ENCODE measurements at places on chromosomes 12 and 14. TPM values are rescaled to one million over a fixed set of nuclear protein-coding genes. Genes with fewer than 3 reads are reported as not detected.

DNA sequence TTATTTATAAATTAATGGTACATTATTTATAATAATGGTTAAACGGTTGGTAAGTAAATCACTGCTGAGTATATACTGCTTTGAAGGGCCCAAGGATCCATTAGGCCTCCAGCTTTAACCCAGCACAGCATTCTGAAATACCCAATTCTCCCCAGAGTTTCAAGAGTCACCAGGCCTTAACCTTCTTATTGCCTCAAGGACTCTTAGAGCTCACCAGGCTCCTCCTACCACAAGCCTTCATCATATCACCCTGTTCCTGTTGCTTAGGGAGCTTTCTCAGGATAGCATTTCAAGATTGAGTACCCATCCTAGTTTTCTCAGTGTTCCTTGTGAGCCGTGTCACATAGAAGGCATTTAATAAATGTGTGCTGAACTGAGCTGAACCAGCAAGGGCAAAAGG lies 242.5 kb downstream of the FBXL14 start:
- no peak for DNase-seq

DNA sequence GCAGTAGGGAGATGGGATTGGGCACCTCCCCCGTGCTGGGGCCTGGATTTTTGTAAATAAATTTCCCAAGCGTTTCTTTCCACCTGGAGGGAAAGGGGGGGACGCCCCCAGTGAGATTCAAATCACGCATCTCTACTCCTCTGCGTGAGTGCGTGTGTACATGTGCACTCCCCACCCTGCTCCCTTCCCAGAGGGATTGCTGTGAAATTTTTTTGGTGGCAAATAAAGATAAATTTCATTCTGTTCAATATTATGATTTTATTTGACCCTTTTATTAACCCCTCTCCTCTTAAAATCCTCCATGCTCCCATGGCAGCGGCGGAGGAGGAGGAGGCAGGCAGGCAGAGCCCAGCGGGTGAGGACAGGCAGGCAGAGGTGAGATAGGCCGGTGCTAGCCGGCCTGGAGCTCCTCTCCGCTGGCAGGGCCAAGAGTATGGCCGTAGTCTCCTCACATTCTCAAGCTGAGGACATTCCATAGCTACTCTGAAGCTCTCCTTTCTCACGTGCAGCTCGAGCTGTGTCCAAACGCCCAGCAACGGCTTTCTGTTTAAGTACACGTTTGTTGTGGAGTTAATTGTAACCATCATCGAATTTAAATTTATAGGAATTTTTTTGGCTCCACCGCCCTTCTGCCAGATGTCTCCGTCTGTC lies 1.5 kb upstream of the HOTAIR start:
- DNase-seq = no peak

DNA sequence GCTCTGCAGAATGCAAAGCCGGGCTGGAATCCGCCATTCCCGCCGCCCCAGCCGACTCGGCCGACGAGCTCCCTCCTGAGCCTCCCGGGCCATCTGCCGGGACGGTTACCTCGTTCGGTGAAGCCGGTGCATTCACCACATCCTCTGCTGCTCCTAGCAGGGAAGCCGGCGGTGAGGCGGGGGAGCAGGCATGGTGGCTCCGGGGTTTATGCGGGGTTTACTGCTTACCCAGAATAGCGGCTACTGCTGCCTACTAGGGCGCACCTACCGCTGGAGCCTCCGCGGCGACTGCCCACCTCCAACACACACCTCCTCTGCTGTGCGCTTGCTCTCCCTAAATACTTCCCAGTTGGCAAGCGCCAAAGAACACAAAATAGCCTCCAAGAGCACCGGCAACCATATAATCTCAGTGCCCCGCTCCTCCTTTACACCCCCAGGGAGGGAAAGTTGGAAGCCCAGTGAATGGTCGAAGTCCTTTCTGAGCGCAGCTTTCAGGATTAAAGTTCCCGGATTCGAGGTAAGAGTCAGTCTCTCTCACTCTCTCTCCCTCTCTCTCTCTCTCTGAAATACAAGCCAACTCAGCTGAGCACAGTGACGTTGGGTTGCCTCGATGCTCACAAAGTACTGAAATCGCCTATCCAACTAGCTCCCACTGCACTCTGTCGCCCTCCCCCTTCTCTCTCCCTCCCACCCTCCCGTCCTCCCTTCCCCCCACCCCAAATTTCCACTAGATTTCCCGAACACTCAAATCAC lies at the start of gene TBX5:
TBX5 (minus strand) TSS at position 626 of the 753 bp plus-strand sequence. CDS start 2,246 bp downstream, outside the sequence.
- no peak for DNase-seq

DNA sequence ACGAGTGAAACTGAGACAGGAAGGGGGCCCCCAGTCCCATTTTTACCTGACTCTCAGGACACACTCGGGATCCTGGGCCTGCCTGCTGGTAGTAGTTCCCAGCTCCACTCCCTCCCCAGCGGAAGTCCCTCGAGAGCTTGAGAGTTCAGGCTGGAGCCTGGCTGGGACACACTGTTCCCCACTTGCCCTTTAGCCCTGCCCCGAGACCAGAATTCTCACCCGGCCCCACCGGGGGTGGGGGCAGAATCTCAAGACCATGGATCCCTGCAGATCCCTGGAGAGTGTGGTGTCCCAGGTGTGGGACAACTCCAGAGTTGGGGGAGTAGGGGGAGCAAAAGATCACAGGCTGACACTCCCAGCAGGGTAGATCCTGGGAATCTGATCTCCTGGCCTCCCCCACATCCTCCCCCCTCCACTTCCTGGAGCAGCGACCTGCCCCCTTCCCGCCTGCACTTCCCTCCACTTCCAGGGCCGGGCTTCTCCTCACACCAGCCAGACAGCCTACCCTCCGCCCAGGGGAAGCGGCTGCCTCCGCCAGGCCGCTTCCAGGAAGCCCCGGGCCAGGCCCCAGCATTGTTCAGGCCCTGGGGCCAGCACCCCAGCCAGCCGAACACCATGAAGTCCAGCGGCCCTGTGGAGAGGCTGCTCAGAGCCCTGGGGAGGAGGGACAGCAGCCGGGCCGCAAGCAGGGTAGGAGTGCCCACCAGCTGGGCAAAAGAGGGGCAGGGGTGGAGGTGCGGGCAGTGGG lies at the start of gene TNS2:
TNS2 (plus strand) TSS at position 495 of the 748 bp plus-strand sequence; CDS start at position 616, 121 bp downstream.
- peak; percentile 66 for DNase-seq

DNA sequence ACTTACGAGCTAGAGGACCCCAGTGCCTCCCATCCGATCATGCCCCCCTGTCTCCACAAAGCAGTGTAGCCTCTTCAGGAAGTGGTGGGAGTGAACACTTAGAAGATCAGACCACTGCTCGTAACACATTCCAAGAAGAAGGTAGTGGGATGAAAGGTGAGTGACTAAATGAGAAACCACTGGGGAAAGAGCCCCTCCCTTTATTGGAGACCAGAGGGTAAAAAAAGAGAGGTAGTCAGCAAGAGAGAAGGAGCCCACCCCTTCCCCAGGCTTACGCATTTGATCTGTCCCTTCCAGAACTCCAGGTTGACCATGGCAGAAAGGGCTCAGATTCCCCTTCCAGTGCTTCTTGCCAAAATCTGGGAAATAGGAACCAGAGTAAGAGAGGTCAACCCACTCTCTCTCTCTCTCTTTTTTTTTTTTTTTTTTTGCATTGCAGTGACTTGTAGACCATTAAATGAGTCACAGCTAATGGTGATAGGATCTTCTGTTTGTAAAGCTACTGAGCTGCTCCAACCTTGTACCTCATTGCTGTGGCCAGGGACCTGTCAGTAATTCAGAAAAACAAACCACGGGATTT lies 165.4 kb downstream of the GCH1 start:
- DNase-seq = peak; percentile 61

DNA sequence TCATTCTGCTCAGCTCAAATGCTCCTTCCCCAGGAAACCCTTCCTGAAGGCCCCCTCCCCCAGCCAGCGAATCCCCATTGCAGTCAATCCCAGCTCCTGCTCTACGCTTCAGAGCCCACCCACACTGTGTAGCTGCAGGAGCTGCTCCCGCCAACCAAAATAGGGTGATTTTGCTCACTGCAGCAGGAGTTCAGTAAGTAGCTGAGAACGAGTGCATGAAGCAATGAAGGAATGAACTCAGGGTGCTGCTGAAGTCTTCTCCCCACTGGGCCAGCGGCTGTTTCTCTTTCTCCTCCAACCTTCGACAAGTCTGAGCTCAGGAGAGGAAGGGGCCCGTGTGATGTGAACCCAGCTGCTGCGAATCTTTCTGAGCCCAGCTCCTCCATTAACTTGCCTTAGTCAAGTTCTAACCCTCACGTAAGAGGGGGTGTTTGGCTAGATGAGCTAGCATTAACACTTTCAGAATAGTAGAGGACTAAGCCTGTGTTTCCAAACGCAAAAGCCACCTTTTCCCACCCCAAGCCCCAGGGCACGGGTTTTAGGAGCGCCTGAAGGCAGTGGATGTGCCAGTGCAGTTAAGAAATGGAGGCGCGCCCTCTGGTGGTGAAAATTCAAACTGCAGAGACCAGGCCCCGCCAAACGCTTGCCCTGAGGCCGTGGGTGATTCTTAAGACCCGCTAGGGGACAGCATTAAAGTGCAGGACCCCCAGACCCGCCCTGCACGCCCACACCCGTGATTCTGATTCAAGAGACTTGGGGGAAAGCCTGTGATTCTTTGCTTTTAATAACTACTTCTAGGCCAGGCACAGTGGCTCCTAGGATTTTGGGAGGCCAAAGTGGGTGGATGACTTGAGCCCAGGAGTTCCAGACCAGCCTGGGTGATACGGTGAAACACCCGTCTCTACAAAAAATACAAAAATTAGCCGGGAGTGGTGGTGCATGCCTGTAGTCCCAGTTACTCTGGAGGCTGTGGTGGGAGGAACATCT lies 11.9 kb upstream of the SERPINA4 start:
- DNase-seq = peak; percentile 58

DNA sequence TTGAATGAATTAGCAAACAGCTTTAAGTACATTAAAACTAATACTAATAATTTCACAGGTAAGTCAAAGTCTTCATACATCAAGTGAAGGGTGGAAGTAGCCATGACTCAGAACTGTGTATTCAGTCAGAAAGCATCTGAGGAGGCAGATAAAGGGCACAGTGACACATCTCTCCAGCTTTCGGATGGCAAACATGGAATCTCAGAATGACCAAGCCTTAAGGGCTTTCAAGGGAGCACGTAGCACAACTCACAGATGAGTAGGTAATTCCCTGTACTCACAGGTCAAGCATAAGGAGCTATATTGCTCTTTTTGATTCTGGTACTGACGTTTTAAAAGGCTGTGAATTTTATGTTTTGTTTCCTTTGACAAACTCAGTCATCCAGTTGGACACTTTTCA lies 56.0 kb downstream of the MDGA2 start:
- DNase-seq = no peak

Gene GLIPR1L1
- not detected for total RNA-seq

Gene TAMALIN
- 7.3 TPM for total RNA-seq
